ENCODE measurements at places on chromosomes 3 and 15.

GRCh38 chr15:77664428-77664827 is 31.7 kb upstream of the LINGO1 start:
- DNase-seq, result no peak

DNA sequence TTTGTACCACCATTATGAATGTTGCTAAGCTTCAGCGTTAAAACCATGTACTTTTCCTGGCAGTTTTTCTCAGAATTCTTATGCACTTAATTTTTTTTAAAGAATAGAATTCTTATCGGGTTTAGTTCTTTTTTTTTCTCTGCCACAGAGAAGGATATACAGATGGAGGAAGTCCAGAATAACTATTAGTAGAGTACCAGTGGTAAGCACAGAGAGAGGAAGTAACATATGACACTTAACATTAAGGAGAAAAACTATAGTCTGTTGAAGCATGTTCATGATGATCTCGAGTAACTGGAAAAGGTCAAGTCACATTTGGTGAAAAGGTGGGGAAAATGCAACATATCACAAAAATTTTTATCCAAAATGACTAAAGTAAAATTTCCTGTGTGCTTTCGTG is 68.9 kb downstream of the RNF13 start:
- DNase-seq, result no peak

- no peak for DNase-seq
These were observed 8.8 kb downstream of the CAPN3 start for GRCh38 chr15:42368096-42368495.

DNA sequence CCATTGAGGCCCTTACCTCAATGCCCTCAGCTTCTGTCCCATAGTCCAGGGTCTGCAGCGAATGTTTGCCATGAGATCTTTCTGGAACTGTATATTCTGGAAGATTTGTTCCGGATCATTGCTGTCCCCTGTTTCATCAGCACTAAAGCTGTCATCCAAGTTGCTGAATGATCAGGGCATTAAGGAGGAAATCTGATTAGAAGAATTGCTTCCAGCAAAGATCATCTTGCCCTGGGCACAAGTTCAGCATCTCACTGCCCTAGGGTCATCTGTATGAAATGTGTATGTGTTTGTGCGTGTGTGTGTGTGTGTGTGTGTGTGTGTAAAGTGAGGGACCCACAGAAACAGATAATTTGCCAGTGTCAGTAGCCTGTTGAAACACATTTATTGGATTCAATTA is 1.4 kb downstream of the TMC3 start:
- no peak for DNase-seq

DNA sequence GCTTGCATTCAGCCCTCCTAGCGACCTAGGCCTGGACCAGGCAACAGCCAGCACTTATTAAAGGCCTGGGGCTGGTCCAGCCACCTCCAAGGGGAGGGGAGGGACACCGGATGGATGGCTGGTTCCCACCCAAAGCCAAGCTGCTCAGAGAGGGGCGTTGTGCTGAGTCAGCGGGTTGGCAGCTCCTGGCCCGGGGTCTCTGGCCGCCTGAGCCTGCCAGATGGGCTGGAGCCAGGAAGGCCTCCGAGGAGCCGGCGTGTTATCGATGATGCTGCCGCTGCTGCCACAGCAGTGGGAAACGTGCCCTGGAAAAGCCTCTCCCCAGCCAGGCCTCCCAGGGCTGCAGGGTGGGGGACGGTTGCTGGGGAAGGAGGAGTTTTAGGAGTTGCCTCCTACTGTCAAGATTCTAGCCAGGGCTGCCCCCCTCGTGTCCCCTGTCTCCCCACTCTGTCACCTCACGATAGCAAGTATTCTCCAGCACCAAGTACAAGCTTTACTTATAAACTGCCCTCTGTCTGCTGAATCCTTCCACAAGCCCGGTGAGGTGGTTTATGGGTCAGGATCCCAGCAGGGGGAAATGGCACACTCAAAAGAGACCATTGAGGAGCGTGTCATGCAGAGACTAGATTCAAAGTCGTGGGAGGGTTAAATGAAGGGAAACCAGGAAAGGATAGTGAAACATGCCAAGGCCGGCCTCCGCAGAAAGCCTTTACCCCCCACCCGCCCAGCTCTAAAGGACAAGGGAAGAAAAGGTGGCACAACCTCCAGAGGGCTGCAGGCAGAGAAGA is 43.2 kb upstream of the TSEN2 start:
- DNase-seq, result no peak

DNA sequence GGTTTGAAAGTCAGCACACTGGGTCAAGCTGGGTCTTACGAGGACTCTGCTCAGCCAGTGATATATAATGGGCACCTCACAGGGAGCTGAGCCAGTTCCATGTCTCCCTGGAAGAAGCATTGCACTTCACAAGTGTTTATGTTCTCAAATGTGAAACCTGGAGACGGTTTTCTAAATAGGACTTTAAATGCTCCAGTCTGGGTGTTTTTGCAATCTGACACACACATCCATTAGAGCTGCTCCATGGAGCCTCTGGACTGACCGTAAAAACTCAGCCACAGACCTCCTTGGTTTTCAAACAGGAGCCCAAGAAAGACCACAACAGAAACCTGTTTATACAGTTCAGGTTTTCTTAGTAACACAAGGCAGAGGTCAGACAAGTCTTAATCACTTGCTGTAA is 201.3 kb upstream of the LRIG1 start:
- DNase-seq, result no peak

DNA sequence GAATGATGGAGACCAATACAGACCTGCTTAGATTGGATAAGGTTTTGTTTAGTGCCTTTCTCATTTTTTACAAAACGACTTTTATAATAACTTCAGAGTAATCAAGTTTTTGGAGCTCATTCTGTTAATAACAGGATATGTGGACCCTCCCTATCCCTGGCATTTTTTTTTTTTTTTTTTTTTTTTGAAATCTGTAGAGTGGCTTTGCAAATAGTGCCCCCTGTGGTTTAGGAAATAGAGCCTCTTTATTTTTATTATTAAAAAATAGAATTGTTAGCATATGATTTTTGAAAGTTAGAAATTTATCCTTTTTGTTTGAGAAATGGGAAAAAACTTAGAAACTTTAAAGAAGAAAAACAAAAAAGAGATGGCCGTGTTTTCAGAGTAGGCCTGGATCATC is 11.4 kb downstream of the SKIL start:
- no peak for DNase-seq

DNA sequence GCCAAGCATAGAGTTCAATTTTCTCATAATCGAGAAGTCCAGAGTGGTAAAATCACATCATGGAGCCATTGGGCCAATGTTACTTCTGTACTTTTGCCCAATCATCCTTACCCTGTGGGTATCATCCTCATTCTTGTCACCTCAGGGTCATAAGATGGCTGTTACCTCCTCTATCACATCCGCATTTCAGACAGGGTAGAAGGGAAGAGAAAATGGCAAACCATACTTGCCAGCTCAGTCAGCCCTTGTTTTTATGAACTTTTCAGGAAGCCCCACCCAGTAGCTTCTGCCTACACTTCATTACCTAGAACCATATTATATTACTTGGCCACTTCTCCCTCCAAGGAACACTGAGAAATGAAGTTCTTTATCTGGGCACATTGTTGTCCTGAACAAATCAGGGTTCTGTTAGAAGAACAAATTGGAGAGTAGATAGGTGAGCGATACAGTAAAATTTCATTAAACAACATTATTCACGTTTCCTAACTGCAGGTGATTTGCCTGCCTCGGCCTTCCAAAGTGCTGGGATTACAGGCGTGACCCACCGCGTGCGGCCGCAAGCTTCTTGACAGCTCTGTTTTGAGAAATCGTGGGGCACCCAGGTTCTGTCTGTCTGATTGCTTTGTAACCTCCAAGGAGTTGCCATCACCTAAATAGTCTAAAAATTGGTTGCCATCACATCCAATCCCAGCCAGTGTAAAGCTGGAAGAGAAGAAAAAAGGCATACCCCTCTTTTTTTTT is 34.5 kb upstream of the RPN1 start:
- no peak for DNase-seq

DNA sequence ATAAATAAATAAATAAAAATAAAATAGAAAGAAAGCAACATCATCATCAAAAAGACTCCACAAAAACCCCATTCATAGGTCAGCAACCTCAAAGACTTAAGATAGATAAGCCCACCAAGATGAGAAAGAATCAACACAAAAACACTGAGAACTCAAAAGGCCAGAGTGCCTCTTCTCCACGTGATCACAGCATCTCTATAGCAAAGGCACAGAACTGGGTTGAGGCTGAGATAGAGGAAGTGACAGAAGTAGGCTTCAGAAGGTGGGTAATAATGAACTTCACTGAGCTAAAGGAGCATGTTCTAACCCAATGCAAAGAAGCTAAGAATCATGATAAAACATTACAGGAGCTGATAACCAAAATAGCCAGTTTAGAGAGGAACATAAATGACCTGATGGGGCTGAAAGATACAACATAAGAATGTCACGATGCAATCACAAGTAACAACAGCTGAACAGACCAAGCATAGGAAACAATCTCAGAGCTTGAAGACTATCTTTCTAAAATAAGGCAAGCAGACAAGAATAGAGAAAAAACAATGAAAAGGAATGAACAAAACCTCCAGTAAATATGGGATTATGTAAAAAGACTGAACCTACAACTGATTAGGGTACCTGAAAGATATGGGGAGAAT is 26.4 kb downstream of the GNB5 start:
- DNase-seq, result no peak

- DNase-seq, result no peak
These were observed 117.6 kb upstream of the CHMP2B start for GRCh38 chr3:87109465-87109864.

GRCh38 chr15:98154863-98155262 is 194.4 kb downstream of the ARRDC4 start:
- DNase-seq, result no peak

- DNase-seq, result no peak
These were observed 765.8 kb upstream of the ARRDC4 start for GRCh38 chr15:97194750-97195149.

DNA sequence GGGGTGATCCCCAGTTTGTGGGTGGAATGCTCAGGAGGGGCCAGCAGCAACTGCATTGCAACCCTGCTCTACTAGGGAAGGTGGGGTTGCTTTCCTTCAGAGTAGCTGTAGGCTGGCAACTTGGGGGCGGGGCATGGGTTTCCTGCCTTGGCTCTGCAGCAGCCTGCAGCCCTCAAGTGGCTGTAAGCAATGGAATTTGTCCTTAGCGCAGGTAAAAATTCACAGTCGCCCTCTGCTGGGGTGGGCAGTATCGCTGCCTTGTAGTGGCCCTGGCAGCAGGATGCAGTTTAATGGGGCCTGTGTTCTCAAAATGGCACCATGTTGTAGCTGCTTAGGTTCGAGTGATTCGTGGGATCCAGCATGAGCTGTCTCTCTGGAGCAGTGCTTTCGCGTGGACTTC is 29.8 kb downstream of the STT3B start:
- DNase-seq, result peak; percentile 29

DNA sequence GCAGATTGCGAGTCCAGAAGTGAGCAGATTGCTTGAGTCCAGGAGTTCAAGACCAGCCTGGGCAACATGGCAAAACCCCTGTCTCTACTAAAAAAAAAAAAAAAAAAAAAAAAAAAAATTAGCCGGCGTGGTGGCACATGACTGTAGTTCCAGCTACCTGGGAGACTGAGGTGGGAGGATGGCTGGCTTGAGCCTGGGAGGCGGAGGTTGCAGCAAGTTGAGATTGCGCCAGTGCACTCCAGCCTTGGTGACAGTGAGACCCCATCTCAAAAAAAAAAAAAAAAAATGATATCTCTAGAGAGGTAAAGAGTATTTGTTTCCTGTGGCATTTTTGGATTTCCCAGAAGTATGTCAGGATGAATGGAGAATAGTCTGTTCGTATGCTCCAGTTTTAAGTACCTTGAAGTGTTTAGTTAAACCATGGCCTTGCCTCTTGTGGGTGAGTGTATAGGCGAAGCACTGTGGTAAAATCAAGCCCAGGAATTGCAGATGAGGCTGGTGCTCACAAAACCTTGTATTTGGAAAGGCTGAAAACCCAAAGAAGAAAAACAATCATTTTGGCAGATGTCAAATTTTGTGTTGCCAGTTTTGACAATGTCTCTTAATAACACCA is 5.9 kb downstream of the CACNA1D start:
- DNase-seq, result no peak

DNA sequence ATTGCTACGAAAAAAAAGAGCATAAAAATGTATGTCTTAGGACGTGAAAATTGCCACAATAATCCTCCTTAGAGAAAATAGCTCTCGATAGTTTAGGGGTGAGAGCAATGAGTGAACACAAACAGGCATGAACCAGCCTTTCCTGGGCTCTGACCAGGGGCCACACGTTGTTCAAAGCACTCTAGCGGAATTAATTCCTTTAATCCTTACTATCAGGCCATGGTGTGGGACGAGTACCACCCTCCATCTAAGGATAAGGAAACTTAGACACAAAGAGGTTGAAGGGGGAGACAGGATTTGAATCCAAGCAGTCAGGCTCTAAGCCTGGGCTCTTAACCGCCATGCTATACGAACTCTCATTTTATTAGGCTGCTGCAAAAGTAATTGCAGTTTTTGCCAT is 81.9 kb upstream of the CACNA2D3 start:
- DNase-seq, result no peak

DNA sequence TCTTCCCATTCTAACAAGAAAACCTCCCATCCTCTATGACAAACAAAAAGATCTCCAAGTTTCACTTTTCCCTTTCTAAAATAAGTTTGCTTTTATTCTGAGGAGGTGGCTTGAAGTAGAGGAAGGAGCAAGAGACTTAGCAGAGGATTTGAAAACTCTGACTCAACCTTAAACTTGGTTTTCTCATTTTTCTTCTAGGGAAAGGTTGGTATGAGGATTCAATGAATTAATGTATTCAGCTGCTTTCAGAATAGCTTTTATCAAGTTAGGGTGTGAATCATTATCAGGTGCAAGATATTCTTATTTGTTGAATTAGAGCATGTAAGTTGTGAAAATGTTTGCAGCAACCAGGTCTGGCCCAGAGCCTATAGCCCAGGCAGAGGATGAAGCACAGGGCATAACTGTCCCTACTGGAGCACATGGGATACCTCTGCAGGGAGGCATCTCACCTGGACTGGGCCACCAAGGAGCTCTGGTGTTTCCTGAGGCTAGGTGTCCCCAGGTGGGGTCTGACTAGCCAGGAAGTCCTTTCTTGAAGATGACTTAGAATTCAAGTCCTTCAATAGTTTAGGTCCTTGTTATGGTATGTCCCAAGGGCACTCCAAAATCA is 42.3 kb downstream of the SATB1 start:
- DNase-seq, result no peak

DNA sequence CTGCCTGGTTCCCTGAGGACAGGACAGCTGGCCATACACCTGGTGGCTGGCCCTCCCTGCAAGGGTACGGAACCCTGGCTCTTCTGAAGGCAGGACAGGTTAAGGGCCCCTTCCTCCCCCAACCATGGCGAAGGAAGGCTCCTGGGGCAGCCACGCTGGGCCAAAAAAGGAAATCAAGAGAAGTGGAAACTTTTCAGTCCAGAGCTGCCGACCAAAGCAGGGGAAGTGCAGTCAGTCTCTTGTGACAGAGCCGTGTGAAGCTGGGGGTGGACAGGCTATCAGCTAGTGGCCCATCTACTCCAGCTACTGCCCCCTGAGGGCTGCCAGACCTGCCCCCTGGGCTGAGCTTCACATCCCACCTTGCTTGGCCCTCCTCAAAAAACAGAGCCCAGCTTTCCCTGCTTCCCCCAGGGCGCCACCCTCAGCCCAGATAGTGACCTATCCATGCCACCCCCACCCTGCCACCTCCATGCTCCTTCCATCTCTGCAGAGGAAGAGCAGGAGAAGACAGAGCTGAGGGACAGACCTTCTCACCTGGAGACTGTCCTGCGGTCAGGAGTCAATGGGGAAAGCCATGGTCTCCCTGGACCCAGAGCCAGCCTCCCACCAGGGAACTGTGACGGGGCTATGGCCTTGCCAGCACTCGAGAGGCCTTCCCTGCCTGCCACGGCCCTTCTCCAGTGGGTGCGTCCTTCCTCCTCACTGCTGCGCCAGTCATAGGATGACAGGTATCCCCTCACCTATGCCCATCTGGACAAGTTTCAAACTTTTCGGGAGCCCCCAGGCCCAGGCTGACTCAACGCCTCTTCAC is 4.6 kb downstream of the SEMA7A start:
- DNase-seq, result no peak
